ENCODE measurements at places on chromosomes 6 and 20.

DNA sequence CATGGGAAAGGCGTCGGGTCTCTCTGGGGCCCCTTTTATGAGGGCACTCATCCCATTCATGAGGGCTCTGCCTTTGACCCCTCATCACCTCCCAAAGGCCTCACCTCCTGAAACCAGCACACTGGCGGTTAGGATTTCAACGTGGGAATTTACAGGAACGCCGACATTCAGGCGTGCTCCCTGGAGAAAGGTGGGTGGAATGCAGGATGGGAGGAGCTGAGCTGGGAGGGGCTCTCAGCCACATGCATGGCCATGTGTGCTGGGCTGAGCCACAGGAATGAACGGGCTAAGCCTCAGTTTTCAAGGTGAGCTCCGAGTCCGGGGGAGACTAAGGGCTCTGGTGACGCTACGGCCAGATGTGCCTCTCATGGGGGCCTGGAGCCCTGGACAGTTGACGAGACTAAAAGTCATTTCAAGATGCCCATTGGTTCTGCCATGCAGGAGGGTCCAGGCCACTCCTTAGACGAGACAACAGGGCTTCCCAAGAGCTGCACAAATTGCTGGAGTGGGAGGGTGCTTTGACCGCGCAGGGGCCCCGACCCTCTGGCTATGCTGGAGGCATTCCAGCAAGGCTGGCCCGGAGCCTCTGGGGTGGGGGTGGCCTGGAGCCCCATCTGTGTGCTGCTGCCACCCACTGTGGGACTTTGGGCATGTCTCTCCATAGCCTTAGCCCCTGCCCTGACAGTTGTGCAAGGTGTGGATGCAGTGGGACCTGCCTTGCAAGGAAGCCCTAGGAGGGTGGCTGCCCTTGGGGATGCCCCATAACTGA is 3.8 kb upstream of the ARFGAP1 start:
- no peak for DNase-seq

GRCh38 chr6:136751522-136751956 is 40.7 kb downstream of the MAP3K5 start:
- DNase-seq = peak; percentile 38

DNA sequence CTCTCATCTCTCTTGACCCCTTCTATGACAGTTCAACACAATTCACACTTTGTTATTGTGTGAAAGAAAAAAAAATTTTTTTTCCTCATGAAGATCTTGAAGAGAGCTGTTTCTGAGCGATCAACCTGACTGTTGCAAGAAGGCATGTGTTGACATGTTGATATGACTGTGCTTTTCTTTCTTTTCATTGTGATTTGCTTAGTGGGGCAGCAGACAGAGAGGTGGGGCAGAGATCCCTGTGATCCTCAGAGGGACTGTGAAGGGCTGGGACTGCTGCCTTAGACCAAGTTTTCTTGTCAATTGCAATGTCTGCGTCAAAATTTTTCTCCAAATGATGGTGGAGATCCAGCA is 70.8 kb upstream of the IYD start:
- DNase-seq = no peak

- DNase-seq = no peak
Measured at GRCh38 chr20:4159765-4160490, 144.6 kb upstream of the RNF24 start.

DNA sequence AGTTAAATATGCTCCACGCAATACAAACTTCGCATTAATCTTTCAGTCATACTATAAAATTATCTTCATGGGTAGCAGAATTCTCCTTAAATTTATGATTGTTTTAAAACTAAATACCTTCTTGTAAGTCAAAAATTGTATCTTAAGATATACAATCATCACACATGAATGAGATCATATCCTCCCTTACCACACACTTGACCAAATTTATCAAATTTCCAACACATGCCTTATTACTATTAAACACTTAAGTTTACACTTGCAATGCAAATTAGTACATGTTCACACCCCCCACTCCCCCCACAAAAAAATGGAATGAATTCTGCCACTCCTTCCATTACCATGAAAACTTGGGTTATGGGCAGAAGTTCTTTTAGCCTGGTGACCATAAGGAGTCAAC is 13.8 kb downstream of the RANBP9 start:
- no peak for DNase-seq

DNA sequence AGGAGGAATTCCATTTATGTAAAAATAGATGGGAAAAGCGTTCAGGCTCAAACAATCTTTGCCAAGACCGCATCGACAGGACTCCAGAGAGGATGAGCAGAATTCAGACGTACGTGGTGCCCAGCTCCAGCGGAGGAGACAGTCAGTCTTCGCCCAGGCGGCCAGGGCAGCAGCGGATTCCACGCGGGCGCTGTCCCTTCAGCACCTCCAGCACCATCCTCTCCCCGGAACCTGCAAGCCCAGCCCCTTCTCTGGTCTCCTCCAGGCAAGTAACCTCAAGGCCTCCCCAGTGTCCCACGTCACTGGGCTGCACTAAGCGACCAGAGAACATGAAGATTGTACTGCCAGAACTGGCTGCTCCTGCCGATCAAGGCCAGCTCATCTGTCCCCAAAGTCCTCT is 2.8 kb upstream of the KCNQ2 start:
- no peak for DNase-seq

GRCh38 chr6:109060571-109060970 is 34.1 kb downstream of the SESN1 start:
- no peak for DNase-seq

DNA sequence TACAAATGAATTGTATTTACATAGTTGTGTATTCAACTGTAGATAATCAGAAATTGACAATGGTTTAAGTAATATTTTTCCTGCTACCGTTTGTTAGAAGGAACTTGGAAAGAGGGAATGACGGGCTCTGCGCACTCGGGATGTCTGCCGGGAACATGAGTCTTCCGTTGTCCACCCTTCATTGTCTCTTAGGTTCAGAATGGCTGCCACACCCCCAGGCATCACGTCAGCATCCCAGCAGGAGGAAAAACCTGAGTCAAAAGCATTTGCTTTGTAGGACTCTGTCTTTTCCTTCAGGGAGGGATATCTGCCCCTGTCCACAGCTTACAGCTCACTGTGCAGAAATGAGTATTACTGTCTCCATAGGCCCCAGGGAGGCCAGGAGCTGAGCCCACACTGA is 331.2 kb downstream of the THBS2 start:
- DNase-seq = no peak

DNA sequence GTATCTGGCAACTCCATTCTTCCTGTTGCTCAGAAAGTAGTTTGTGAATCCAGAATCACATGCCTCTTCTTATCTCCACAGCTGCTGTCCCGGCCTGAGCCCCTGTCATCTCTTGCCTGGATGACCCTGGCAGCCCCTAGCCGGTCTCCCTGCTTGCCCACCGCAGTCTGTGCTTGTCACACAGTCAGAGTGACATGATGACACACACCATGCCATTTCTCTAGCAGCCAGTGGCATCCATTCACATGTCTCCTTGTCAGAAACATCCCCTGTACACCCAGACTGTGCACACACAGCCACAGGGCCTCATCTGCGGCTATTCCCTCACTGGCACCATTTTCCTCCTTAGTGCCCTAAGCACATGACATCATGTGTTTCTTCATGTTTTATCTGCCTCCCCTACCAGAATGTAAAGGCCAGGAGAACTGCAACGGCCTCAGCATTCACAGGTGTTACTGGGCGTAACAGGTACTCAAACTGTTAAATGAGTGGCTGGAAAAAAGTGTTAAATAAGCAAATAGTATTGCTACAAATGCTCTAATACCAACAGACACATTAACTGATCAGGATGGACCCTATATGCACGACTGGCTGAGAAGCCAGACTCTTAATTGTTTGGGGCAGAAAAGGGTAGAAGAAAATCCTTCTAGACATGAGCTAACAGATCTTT is 9.6 kb downstream of the ABHD12 start:
- no peak for DNase-seq

GRCh38 chr6:139137706-139138105 is 2.8 kb downstream of the HECA start:
- no peak for DNase-seq

DNA sequence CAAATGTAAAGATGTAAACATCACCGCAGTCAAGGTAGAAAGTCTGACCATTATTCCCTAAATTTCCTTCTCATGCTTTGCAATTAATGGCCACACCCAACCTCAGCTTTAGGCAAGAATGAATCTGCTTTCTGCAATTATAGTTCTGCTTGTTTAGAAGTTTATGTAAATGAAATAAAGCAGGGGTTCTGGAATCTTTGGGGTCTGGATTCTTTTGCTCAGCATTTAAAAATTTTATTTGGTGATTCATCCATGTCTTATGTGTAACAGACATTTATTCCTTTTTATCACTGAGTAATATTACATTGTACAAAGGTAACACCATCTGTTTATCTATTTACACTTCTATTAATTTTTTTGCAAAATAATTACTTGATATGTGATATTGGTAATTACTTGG is 613.6 kb downstream of the UTRN start:
- no peak for DNase-seq

GRCh38 chr6:150624191-150624590 is 24.5 kb downstream of the PLEKHG1 start:
- DNase-seq = no peak

DNA sequence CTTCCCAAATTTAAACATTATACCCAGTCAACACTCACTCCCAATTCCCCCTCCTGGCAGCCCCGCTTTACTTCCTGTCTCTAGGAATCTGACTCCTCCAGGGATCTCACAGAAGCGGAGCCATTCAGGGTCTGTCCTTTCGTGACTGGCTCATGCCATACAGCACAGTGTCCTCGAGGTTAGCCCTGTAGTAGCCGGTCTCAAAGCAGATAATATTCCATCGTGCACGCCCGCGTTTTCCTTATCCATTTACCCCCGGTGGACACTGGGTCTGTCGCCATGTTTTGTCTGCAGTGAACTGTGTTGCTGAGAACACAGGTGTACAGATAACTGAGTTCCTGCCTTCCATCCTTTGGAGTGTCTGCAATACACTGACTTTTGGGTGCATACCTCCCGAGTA is 95.3 kb downstream of the TTLL2 start:
- no peak for DNase-seq

GRCh38 chr20:30376767-30377658 is 880.5 kb upstream of the DEFB115 start:
- peak; percentile 2 for DNase-seq

GRCh38 chr6:42751055-42751454 is 5.2 kb upstream of the TBCC start:
- no peak for DNase-seq

DNA sequence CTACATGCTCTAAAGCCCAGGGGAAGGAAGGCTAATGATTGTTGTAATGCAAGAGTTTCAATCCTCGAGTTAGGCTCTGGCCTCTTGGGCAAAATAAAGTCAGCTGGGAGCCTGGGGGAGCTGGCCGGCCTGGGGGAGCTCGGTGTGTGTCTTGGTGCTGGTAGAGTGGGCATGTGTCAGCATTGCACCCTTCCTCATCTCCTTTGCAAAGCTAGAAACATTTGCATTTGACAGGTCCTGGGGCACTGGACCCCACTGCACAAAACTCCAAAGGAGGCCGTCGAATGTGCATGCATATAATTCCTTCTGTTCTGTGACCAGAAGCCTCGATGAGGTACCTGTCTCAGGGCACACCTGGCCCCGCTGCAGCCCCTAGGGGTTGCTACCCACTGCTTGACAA is 74.6 kb upstream of the SLC22A23 start:
- DNase-seq = no peak

- no peak for DNase-seq
Measured at GRCh38 chr6:115358616-115359015, 702.1 kb downstream of the FRK start.

DNA sequence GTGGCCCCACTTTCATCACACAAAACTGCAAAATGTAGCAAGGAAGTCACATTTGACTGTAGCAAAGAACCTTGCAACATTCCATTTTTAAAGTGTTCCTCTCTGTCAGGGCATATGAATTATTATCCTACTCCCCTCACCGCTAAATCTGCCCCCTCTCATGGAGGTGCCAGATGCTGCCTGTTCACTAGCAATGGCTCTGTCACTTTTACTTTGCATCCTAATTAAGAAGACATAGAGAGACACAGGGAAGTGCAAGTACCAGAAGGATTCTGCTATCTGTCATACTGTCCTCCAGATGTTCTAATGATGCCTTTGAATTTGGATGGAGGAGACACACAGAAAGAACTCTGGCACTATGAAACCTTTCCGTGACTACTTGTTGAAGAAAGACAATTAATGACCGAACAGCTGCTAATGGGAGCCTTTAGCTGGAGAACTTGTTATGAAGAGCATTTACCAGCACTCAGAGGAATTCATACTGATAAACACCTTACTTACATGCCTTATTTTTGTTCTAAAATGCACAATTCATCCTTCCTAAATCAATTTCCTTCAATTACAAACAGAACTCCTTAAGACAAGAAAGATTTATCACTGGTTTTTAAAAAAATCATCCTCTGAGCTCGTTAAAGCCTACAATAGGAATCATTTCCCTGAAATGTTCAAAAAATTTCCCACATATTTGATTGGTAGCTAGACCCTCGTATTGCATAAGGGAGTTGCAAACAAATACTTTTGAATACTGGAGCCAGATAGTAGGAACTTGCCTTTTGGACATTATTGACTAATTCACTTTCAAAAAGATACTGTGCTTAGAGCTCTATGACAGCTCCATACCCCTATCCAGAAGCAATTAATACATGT is 292.6 kb downstream of the UBE3D start:
- no peak for DNase-seq

DNA sequence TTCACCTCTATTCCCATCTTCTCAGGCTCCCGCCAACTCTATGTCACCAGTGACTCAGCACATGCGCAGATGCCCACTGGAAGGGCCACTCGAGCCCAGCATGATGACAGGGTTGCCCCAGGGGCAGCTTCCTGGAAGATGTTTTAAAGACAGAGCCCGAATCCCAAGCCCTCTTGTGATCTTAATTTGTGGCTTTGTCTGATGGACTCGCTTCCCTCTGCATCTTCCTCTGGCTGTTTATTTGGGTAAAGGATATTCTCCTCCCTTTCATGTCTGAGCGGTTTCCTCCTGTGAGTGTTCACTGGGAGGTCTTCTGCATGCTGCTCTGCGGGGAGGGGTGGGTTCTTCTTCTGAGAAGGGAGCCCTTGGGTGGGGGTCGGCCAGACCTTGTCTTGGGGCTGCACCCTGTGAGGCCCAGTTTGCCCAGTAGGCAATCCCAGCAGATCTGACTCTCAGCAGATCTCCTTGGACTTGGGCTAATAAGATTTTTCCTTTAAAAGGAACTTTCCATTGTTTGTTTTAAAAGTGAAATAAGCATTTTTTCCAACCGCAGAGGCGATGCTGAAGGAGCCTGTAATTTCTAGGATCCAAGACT is 401.0 kb downstream of the CDC5L start:
- DNase-seq = no peak

DNA sequence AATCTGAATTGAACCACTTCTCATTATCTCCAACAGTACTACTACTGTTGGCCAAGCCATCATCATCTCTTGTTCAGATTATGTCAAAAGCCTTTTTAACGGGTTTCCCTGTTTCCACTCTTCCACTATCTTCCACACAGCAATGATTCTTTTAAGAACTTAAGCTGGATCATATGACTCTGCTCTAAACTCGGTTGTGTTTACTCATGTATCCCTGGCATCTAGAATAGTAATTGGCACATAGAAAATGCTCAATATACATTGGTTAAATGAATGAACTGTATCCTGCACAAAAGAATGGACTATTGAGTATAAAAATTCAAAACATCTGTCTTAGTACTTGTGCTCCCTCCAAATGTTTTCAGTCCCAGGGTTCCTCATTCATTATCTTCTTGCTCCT is 2.8 kb upstream of the COX7A2 start:
- no peak for DNase-seq

- DNase-seq = no peak
Measured at GRCh38 chr20:51985013-51985415, 182.7 kb upstream of the SALL4 start.

- no peak for DNase-seq
Measured at GRCh38 chr20:38395165-38395564, 40.0 kb downstream of the SNHG17 start.
